ENCODE measurements at places on chromosomes 3 and 15.
A peak's percentile ranks its signal among the peaks of the same experiment; 100 is the strongest.

DNA sequence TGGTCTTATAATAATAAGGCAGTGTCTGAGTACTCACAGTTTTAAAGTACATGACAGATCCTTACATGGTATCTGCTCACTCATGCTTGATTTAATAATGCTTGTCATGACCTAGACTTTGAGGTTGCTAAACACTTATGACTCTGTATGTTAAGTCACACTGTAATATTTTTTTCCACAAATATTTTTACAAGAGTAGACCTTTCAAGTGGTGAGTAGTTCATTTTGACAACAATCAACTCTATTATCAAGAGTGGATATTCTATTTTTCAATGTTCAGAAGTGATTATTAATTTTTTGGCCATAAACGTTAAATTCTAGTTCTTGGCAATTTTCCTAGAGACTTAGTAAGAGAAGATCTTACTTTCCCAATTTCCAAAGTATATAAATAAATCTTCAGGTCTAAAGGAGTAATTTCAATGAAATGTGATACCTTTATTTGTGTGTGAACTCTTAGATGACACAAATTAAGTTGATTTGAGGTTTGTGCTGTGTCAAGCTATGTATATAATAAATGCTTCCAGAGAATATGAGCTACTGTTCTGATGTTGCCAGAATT lies 104.5 kb downstream of the NLGN1 start:
- DNase-seq = peak; percentile 4

DNA sequence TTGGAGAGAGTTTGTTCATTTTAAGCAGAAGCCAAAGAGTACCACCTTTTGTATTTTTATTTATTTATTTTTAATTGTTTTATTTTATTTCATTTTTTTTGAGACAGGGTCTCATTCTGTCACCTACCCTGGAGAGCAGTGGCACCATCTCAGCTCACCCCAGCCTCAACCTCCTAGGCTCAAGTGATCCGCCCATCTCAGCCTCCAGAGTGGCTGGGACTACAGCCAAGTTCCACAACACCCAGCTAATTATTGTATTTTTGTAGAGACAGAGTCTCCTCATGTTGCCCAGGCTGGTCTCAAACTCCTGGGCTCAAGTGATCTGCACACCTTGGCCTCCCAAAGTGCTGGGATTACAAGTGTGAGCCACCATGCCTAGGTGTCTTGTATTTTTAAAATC lies 9.6 kb downstream of the CCR8 start:
- DNase-seq = no peak

DNA sequence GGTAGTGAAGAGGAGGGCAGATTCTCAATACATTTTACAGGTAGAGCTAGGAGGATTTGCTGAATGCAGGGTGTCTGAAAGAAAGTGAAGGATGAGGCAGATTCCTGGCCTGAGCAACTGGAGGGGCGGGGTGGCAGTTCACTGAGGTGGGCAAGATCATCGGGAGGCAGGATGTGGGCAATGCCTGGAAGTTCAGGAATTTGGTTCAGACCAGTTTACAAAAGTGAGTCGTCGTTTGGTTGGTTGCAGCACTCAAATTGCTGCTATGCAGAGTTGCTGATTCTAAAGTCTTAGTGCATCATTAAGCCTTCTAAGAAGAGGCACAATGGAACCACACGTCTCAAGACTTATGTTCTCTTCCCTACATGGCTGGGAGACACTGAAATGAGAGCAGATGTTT lies 134.0 kb downstream of the MFSD1 start:
- DNase-seq = no peak

DNA sequence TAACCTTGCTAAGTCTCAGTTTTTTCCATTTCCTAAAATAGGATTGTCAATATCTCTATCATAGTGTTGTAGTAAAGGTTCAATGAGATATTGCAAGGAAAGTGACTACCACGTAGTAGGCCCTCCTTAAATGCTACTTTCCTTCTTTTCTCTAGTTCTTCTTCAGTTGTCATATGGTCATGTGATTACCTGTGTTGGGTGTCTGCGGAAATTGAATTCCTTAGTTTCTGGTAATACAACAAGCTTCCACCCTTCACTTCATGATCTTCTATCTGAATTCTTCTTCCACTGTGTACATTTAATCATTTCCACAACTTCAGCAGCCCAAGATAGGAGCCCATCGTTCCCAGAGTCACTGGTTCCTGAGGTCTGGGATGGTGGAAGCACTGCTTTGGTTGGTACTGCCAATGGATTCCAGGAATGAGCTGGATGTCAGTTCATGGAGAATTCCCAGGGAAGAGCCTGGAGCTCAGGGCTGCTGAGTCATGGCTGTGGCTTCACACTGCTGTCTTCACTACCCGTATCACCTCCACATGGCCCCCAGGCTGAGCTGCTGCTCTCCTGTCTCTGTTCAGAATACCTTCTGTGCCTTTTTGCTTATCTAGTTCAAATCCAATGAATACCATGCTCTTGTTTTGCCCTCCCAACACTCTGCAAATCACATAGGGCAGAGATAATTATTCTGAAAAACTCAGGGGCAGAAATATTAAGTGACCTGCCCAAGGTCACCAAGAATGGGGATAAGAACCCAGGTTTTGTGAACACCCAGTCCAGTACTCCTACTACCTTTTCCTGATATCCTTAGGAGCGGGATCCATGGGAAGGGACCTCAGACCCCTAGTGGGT lies 98.6 kb downstream of the RPL39L start:
- DNase-seq = peak; percentile 76

DNA sequence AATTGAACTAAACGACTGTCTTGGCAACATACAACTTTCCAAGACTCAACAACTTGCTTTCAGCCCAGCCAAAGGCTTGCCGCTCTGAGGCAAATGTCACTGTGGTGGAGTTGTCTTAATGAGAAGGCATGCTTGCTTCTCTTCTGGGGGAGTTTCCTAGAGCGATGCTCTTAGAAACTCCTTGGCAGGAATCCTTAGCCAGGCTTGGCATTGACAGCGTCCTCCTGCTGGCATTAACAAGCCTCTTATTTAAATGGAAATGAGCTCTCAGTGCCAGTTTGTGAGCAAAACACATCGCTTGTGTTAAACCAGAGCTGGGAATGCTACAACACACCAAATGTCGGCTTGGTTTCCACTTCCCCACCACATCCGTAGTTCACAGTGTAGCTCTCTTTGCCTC lies 265.5 kb upstream of the TPRG1 start:
- DNase-seq = no peak

- DNase-seq = no peak
Observed at GRCh38 chr3:138451595-138452162, 17.3 kb downstream of the ESYT3 start.

DNA sequence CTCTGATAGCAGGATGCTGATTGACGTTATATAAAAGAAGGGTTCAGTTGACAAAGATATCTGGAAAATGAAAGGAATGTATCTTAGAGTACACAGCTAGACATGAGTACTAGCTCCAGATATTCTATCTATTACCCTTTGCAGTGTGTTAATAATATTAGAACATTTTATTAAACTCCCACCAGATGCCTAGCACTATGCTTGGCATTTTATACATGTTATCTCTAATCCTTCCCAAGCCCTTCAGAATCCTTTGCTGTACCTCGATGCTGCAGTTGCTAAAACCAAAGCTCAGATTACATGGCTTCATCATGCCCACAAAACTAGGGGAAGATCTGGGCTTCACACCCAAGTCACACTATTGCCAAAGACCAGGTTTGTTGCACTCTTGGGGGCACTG lies 350.1 kb upstream of the AZI2 start:
- peak; percentile 7 for DNase-seq

Measured in amniotic epithelial cell (primary cell).